ENCODE measurements at places on chromosomes 5 and 9. TPM values are rescaled to one million over a fixed set of nuclear protein-coding genes. Genes with fewer than 3 reads are reported as not detected.

- DNase-seq, result peak; percentile 71
Measured at GRCh38 chr5:160369990-160370712, at the start of gene C1QTNF2. Gene C1QTNF2, minus strand, starts transcription at chr5:160370626. Its CDS starts 15,615 bp downstream, at chr5:160355011.

- DNase-seq, result no peak
Measured at GRCh38 chr5:67206929-67207328, 10.3 kb upstream of the CD180 start.

Gene KIF20A
- 0.14 TPM for total RNA-seq

DNA sequence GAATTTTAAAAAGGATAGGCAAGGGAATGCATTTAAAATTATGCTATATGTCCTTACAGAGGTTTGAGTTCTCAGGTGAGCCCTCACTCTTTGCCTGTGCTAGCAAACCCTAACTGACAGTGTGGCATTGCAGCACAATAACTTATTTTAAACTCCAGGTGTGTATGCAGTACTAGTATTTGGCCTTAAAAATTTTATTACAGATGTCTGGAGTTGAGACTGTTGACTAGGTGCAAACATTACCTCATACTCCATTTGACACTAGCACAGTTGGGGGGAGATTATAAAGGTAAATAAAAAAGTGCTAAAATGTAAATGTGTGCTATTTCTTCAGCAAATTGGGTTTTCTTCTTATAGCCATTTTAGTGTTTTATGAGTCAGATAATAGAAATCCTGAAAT lies 407.7 kb downstream of the SH3GL2 start:
- no peak for DNase-seq

DNA sequence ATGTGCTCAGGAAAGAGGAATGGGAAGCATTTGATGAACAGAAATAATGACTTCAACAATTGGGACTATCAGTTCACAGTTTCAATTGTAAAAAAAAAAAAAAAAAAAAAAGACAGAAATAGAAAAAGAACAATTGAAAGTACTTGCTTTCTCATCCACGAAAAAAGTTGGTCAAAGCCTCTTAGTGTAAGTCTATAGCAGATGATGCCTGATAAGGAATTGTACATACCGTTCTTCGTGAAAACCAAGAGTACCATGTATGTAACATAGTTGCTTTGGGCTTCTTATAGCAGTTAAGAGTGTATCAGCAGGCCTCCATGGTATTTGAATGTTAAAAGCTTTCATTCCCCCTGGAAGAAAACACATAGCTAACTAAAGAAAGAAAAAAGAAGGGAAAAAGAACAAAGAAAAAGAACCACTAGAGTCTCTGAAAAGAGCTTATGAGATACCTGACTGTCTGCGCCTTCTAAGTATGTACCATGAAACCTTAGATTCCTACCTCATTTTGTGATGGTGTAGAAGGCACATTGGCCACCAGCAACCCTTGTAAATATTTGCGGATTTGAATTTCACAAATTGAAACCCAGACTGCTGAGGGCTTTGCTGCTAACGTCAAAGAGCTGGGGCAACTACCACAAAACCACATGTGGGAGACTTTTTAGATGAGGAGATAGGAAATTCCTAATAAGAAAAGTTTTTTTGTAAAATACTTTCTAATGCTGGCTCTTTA lies 75.2 kb downstream of the TMC1 start:
- no peak for DNase-seq

DNA sequence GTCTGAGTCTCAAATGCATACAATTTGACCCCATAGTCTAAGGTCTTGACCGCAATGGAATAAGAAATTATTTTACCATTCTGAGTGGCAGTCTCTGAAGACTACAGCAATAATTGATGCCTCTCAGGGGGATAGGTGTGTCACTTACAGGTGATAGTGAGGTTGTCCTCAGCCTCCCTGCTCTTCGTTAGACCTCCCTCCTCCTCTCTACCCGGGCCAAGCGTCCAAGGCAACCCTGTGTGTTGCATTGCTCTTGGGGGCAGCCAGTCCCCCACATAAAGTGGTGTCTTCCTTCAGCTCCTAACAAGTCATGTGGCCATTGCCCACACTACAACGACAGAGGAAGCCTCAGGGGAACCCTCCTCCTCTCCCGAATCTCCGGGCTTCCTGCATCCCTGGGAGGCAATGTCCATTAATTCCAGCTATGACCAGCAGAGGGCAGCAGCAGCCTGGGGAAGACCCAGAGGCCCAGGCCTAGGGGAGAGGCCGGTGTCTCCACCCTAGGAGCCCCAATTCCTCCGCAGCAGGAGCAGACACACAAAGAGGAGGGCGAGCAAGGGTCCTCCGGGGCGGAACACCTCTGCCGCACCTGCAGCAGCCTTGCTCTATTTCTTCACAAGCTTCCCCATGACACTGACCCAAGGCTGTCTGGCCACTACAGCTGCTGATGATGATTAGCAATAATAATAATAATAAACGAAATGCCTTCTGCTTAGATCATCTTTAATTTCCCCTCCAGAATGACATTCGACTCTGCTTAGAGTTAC lies 134.8 kb downstream of the KCNIP1 start:
- DNase-seq, result peak; percentile 64

Gene NFX1
- total RNA-seq, result 31.0 TPM

GRCh38 chr5:96329289-96329688 lies 103.8 kb downstream of the PCSK1 start:
- no peak for DNase-seq

DNA sequence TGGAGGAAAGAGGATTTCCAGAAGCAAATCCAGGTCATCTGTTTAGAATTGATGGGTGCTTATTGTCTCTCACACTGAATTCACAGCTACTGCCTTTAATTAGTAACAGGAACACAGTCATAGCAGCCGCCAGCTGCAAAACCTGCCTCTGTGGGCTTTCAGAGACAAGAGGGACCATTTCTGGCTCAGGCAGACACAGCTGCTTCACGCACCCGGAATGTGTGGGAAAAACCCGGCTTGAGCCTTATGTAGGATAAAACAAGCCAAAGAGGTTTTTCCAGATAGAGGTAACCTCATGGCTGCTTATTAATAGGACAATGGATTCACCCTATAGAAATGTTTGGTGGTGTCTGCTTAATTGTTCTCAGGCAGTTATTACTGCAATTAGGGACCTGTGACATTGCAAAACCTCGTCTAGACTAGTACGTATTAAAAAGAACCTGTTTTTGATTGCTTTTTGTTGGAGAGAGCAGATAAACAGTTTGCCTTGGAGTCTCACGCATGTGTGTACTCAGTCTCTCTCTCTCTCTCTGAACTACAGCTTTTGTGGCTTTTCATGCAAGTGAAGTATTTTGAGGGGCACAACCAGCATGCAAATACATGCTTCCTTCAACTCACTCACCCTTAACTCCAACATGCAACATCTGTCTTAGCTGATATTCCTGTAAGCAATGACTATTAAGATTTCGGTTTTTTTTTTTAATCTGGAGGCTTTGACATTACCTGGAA lies 302.7 kb downstream of the PLK2 start:
- DNase-seq, result peak; percentile 55

Gene BARHL1
- not detected for total RNA-seq

Gene SLC4A9
- not detected for total RNA-seq

DNA sequence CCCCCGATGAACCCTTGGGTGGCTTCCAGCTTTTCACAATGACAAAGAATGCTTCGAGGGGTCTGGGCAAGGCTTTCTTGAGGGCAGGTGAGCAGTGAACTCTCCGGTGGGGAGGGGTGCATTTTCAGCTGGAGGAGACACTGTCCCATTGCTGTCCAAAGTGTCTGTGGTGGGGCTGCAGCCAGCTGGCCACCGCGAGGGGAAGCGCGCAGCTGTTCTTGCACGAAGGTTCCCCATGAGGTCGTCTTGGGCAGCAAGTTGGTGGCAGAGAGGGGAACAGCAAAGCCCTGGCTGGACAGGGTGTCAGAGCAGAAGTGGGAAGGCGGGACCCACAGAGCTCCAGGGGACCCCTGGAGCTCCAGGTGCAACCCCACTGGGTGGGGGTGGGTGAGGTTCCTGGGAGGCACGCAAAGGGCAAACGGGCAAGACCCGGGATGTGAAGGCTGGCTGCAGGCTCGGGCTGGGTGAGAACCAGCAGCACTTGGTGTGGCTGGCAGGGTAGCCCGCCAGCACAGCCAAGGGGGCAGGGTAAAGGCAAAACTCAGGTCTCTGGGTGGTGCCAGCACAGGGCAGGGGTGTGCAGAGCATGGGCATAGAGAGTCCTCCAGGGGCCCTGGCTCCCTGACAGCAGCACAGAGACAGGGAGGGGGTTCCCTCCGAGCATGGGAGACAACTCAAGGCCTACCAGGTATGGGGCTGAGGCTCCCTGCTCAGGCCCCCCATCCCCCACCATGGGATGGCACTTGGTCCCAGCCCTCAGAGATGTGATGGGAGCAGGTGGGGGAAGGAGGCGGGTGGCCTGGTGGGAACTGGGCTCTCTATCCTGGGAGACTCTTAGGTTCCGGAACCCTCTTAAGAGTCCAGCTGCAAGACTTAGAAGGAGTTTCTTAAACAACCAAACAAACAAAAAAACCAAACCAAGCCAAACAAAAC lies 26.6 kb downstream of the TSPAN17 start:
- no peak for DNase-seq

DNA sequence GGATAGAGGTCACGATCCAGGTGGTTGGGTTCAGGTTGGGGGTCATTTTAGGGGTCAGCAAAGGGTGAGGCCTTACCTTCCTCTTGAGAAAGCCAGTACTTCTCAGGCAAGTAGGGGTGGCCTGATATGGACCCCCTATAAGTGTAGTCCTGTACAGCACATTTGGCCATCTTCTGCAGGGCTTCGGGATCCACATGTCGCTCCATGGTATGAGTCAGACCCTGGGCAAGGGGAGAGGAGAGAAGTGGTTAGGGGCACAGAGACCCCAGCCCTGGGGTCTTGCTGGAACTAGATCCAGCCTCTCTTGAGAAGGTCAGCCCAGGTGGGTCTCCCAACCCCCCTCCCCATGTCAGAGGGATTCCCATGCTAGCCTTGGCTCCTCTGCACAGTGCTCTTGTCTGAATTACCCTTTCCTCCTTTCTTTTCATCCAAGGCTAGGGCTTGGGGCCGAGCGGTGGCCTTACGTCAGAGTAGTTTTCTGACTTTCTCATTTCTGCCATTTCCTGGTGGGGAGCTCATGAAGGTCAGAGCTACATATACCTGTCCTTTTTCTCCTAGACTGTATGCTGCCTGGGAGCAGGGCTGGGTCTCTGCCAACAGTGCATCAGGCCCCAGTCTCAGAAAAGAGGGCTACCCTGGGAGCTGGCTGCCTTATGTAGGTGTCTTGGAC lies 9.0 kb upstream of the MYORG start:
- DNase-seq, result no peak

Gene SUB1
- total RNA-seq, result 220 TPM

GRCh38 chr5:10555277-10555684 lies 8.6 kb upstream of the ANKRD33B start:
- DNase-seq, result no peak

- no peak for DNase-seq
Measured at GRCh38 chr9:6598249-6598725, 47.2 kb downstream of the GLDC start.

- no peak for DNase-seq
Measured at GRCh38 chr9:94948567-94949235, 222.2 kb downstream of the AOPEP start.

DNA sequence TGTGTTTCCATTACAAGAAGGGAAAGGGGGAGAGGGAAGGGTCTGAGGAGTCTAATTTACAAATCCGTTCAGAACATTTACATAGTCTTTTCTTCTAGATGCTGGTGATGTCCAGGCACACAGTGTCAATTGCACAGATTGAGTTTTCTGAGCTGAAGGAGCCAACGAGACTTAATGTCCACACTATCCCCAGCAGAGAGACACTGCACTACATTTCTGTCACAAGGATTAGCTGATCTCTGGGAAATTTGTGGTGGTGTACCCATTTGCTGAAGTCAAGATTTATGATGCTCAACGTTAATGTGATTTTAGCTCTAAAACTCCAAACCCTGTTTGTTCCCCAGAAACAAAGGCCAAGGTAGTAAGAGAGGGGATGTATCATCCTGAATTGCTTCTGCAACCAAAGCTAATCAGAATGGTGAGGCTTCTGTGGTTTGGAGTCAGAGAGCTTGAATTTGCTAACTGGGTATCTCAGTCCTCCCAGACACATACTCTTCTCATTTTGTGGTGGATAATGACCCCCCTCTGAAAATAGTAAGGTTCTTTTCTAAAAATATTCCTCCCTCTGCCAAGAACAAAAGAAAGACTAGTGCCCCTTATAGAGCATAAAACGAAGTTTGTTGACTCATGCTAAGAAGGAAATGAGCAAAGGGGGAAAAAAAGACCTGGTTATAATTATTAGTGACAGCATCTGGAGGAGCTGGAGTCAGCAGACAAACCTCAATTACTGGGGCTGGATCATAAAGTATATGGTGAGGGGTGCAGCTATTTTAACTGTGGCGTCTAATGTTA lies 416.9 kb downstream of the PSAT1 start:
- DNase-seq, result no peak

DNA sequence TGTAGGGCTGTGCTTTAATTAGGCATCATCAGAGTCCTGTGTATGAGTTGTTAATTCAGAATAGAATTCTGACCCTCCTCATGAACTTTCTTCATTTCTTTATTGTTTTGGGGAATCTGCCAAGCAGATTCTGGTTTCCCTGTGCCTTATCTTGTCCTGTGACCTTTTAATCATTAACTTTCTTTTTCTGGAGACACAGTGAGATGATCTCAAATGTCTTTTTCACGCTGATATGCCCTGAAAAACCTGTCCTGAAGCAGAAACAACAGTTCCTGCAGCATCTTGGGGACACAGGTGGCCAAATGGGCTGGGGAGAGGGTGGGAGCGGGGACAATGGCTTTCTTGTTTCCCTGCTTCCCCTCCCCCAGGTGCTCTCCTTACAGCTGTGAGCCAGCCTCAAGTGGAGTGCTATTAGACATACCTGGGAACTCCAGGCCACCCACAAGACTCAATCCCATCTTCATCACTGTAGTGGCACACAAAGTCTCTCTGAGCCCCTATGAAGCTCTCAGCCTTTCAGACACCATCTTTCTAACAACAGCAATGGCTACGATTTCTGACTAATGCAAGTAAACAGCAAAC lies 213.8 kb downstream of the ATP10B start:
- no peak for DNase-seq

DNA sequence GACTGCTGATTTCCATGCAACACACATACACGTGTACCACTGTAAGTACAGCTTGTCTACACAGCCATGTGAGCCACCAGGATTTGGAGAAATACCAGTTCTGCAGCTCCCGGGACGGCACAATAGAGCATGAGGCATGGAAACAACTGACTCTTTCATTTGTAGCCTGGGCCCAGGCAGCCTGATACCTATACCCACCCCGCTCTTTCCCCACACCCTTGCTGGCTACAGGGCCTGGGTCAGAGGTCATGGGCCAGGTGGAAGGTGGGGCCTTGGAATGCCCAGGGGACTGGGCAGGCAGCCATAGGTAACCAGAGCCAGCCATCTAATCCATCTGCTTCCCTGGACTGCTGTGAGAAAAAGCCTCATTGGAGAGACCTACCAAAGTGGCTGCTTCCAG lies 39.0 kb upstream of the ZSWIM6 start:
- no peak for DNase-seq

Gene TXNDC8
- total RNA-seq, result not detected
